ENCODE measurements at places on chromosomes 4 and X.
A peak's percentile ranks its signal among the peaks of the same experiment; 100 is the strongest.

DNA sequence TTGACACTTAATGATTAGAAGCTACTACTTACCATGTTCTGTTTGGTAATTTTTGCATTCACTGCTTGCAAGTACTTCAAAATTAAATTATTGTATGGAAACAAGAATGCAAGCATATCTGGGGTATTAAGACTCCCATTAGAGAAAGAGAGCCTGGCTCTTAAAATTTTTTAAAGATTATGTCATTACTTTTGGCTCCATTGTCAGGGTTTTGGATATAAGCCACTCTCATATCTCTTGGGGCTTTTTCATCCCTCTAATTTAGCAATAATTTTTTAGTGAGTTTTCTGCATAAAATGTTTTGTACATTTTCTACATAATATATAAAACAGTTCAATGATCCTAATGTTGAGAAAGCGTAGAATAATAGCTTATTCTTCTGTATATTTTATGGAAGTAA is 49.4 kb downstream of the SLC9A6 start:
- H3K4me1 ChIP-seq, result no peaks in the 10 kb centered on the region
- H3K4me3 ChIP-seq, result no peak overlapping the region
- H3K27me3 ChIP-seq, result no peaks in the 10 kb centered on the region
- no peak for DNase-seq
- no peak overlapping the region for H3K27ac ChIP-seq

- H3K27me3 ChIP-seq, result no peaks in the 10 kb centered on the region
- no peak overlapping the region for H3K4me3 ChIP-seq
- no peaks in the 10 kb centered on the region for H3K36me3 ChIP-seq
- no peak for DNase-seq
- no peak overlapping the region for H3K27ac ChIP-seq
Observed at GRCh38 chr4:92399032-92399431, 95.3 kb downstream of the GRID2 start.

DNA sequence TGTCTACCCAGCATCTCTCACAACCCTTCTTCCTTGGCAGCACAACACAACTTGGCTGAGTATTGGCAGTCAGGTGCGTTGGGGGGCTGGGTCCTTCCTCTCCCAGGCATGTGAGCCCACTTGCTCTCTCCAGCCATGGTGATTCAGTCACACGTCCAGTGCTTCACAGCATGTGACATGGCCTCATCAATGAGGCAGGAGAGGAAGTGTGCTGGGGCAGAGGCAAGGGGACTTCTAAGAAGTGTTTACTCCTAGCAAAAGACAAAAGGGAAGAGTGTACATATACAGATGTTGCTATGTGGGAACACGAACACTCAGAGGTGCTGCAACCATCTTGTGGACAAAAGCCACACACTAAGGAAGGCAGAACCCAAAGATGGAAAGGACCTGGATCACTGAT is 380.8 kb downstream of the FBXW7 start:
- H3K4me1 ChIP-seq, result peaks cover 10% of the 10 kb centered on the region
- H3K27me3 ChIP-seq, result peaks cover 6% of the 10 kb centered on the region
- no peak overlapping the region for H3K27ac ChIP-seq
- no peaks in the 10 kb centered on the region for H3K36me3 ChIP-seq
- H3K4me3 ChIP-seq, result no peak overlapping the region

- H3K4me3 ChIP-seq, result no peak overlapping the region
- no peaks in the 10 kb centered on the region for H3K36me3 ChIP-seq
- H3K27me3 ChIP-seq, result no peaks in the 10 kb centered on the region
- no peak for DNase-seq
Observed at GRCh38 chr4:18961879-18962278, 940.3 kb upstream of the LCORL start.

DNA sequence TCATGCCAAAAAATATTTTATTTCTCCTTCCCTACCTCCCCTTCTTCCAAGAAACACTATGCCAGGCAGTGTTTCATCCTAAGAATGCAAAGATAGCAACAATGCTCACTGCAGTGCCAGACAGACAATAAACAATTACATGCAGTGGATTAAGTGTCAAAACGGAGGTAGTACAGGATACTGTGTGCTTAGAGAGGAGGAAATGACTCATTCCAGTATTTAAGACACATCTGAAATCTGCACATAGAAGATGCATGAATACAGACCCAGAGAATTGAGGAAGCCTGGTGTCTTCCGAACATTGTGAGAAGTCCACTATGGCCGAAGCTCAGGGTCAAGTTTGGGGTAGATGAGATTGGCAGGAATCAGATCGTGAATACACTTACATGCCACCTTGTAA is 326.4 kb downstream of the PPP3CA start:
- DNase-seq, result no peak
- H3K27me3 ChIP-seq, result no peaks in the 10 kb centered on the region
- H3K36me3 ChIP-seq, result peaks cover 26% of the 10 kb centered on the region
- peak overlapping the region; percentile 95 for H3K27ac ChIP-seq

DNA sequence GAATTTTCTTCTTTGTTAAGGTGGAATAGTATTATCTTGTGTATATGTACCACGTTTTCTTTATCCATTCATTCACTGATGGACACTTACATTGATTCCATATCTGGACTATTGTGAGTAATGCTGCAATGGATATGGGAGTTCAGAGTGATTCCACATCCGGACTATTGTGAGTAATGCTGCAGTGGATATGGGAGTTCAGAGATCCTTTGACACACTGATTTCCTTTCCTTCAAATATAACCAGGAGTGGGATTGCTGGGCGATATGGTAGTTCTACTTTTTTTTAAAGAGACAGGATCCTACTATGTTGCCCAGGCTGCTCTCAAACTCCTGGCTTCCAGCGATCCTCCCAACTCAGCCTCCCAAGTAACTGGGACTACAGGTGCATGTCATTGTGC is 12.1 kb downstream of the TMEM156 start:
- H3K27ac ChIP-seq, result no peak overlapping the region
- no peak for DNase-seq
- H3K36me3 ChIP-seq, result peaks cover 70% of the 10 kb centered on the region
- H3K4me3 ChIP-seq, result no peak overlapping the region

DNA sequence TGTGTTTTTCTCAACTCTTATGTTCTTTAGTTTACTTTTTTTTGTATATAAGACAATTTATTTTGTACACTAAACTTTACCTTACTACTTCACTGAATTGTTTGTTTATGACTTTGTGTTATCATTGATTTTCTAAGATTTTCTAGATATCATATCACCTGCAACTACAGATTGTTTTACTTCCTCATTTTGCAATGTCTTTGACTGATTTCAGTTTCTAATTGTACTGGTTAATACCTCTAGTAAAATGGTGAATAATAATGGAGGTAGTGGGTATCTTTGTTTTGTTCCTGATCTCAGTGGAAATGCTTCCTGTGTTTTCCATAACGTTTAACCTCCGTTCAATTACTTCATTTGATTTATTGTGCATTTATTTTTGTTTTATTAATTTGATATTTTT is 490.2 kb downstream of the TLL1 start:
- DNase-seq, result no peak
- H3K4me1 ChIP-seq, result no peaks in the 10 kb centered on the region
- H3K4me3 ChIP-seq, result no peak overlapping the region
- H3K27ac ChIP-seq, result no peak overlapping the region

DNA sequence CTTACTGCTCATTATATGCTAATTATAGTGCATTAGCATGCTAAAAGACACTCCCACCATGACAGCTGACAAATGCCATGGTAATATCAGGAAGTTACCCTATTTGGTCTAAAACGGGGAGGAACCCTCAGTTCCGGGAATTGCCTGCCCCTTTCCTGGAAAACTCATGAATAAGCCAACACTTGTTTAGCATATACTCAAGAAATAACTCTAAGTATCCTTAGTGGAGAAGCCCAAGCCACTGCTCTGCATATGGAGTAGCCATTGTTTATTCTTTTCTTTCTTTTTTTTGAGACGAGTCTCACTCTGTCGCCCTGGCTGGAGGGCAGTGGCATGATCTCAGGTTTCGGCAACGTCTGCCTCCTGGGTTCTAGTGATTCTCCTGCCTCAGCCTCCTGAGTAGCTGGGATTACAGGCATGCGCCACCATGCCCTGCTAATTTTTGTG is 15.5 kb downstream of the NUDT6 start:
- no peaks in the 10 kb centered on the region for H3K27me3 ChIP-seq
- peaks cover 22% of the 10 kb centered on the region for H3K36me3 ChIP-seq
- H3K27ac ChIP-seq, result no peak overlapping the region
- no peak for DNase-seq
- no peak overlapping the region for H3K4me3 ChIP-seq

GRCh38 chr4:2795300-2795892 is 2.5 kb downstream of the SH3BP2 start:
- no peaks in the 10 kb centered on the region for H3K27me3 ChIP-seq
- H3K27ac ChIP-seq, result no peak overlapping the region
- H3K4me1 ChIP-seq, result peaks cover 28% of the 10 kb centered on the region
- H3K4me3 ChIP-seq, result no peak overlapping the region
- DNase-seq, result no peak

GRCh38 chr4:140935254-140935653 is 179.1 kb upstream of the TBC1D9 start:
- H3K4me1 ChIP-seq, result no peaks in the 10 kb centered on the region
- no peaks in the 10 kb centered on the region for H3K36me3 ChIP-seq
- peaks cover 13% of the 10 kb centered on the region for H3K27me3 ChIP-seq
- no peak overlapping the region for H3K27ac ChIP-seq
- DNase-seq, result no peak
- H3K4me3 ChIP-seq, result no peak overlapping the region

DNA sequence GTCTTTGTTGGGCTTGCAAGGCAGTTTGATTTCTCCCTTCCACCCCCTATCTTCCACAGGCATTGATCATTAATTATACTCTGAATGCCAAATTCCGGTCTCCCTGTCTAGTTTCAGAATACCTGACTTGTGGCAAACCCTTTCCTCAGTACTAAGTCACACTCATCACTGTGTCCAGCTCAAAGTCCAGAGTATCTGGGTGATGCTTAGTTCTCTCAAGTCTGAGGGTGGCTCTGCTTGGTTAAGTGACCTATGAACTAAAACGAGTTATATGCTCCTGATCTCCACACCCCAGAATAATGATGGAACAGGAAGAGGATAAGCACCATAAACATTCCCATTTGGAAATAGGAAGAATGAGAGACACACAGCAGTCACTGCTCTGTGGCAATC is 6.5 kb downstream of the SMIM9 start:
- no peaks in the 10 kb centered on the region for H3K27me3 ChIP-seq
- H3K4me3 ChIP-seq, result no peak overlapping the region
- H3K4me1 ChIP-seq, result peaks cover 18% of the 10 kb centered on the region
- H3K36me3 ChIP-seq, result no peaks in the 10 kb centered on the region

GRCh38 chr4:21849077-21849476 is 99.5 kb downstream of the KCNIP4 start:
- DNase-seq, result no peak
- H3K36me3 ChIP-seq, result no peaks in the 10 kb centered on the region
- no peak overlapping the region for H3K4me3 ChIP-seq
- H3K27ac ChIP-seq, result no peak overlapping the region
- no peaks in the 10 kb centered on the region for H3K27me3 ChIP-seq
- no peaks in the 10 kb centered on the region for H3K4me1 ChIP-seq

- H3K27me3 ChIP-seq, result no peaks in the 10 kb centered on the region
- H3K27ac ChIP-seq, result no peak overlapping the region
- DNase-seq, result no peak
Observed at GRCh38 chr4:141109983-141110382, 23.3 kb downstream of the RNF150 start.

- no peak overlapping the region for H3K4me3 ChIP-seq
- no peak for DNase-seq
- no peaks in the 10 kb centered on the region for H3K27me3 ChIP-seq
- H3K27ac ChIP-seq, result no peak overlapping the region
Observed at GRCh38 chrX:99572711-99573110, 837.4 kb downstream of the PCDH19 start.

- H3K4me1 ChIP-seq, result no peaks in the 10 kb centered on the region
- H3K4me3 ChIP-seq, result no peak overlapping the region
- DNase-seq, result no peak
- no peaks in the 10 kb centered on the region for H3K27me3 ChIP-seq
- no peak overlapping the region for H3K27ac ChIP-seq
- no peaks in the 10 kb centered on the region for H3K36me3 ChIP-seq
Observed at GRCh38 chrX:68989865-68990606, 161.2 kb downstream of the EFNB1 start.

DNA sequence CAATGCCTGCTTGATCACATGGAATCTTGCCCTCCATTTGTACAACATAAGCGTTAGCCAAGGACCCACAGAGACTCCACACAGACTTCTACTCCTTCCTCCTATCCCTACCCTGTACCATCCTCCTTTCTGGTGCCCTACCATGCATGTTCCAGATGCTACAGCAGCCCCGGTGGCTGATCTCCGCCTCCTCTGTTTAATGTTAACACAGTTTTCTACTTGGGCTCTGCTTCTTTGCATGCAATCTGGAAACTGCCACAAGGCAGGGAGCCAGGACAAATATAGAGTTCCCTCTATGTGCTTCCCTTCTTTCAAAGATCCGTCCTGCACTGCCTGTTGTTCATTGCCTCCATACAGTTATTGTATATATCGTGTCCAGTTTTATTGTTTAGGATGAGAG is 368.6 kb upstream of the TENM3 start:
- H3K4me1 ChIP-seq, result no peaks in the 10 kb centered on the region
- no peak overlapping the region for H3K4me3 ChIP-seq
- H3K27me3 ChIP-seq, result no peaks in the 10 kb centered on the region
- no peak overlapping the region for H3K27ac ChIP-seq

GRCh38 chr4:144591401-144591800 is 54.6 kb upstream of the HHIP start:
- peaks cover 2% of the 10 kb centered on the region for H3K27me3 ChIP-seq
- H3K36me3 ChIP-seq, result no peaks in the 10 kb centered on the region
- DNase-seq, result no peak
- H3K27ac ChIP-seq, result no peak overlapping the region
- H3K4me3 ChIP-seq, result no peak overlapping the region
- no peaks in the 10 kb centered on the region for H3K4me1 ChIP-seq

Data from T-helper 2 cell treated with Interferon-gamma antibody and Interleukin-4, amounts not matched to agents 5 μg/mL and 100 μg/mL, for 36 hours (primary cell).